Sigmoid colon (tissue), 7 donors: ENCODE measurements at places on chromosomes 1 and 21. TPM values are rescaled to one million over a fixed set of nuclear protein-coding genes. Genes with fewer than 3 reads are reported as not detected.

GJA9 gene
- polyA plus RNA-seq: not detected

CHRM3 gene
- polyA plus RNA-seq: 0.92 TPM

C1orf50 gene
- polyA plus RNA-seq: 2.3 TPM

RGS7 gene
- not detected for polyA plus RNA-seq

TMPRSS2 gene
- 66.1 TPM for polyA plus RNA-seq

TEX38 gene
- 0.16 TPM for polyA plus RNA-seq

FAM72A gene
- 1.8 TPM for polyA plus RNA-seq

CD2 gene
- 4.2 TPM for polyA plus RNA-seq

TMIGD3 gene
- 3.4 TPM for polyA plus RNA-seq

GRCh38 chr1:44033756-44034155, 2.5 kb upstream of the SLC6A9 start:
- DNase-seq: peak; percentile 59

DNA sequence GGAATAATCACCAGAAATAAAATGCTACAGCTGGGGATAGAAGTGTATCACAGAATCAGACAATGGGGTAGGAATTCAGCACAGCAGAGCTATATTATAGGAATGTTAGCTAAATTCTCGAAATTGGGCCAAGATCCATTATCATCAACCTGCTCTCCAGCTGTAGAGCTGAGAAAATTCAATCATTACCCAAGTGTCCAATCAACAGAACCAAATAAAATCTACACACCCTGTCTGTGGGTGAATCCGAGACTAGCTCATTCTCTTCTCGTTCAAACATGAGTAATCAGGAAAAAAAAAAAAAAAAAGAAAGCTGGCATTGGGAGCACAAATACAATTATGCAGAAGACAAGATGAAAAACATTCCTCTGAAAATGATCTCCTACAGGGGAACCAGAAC, 119.2 kb downstream of the CDC7 start:
- DNase-seq: no peak

GRCh38 chr1:233295237-233295974, at the start of gene PCNX2:
PCNX2 (minus strand) TSS chr1:233295725; CDS start chr1:233295478, 247 bp downstream.
- DNase-seq: peak; percentile 75

DNA sequence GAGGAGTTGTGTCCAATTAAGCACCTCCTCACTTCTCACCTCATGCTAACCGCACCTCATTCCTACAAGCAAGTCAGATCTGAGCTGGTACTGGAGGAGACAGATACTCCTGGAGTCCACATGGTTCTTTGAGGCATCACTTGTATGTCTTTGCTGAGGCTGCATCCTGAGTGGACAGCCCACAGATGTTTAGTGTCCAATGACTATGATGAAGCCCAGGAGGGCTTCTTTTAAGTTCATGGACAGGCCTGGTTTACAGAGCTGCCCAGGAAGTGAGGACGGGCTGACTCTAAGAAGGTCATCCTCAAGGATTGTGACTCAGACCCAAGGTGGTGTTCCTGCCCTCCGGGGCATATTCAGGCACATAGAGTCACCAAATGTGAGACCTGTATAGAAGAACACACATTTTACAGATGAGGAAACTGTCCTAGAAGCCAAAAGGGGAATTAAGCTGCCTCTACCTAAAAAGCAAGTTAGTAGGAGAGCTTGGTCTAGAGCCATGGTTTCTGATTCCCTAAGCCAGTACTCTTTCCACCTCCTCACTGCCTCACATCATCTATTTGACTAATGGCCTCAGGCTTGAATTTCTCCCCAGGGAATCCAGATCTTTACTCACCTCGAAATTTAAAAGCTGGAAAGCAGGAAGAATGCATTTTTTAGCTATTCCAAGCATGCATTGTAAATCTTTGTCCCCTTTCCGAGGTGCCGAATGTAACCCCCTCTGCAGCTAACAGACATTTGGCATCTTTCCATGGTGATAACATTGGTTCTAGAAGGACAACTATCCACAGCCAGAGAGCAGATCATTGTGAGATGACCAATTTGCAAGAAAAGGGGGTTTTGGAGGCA, 228.1 kb downstream of the OMA1 start:
- DNase-seq: no peak

DNA sequence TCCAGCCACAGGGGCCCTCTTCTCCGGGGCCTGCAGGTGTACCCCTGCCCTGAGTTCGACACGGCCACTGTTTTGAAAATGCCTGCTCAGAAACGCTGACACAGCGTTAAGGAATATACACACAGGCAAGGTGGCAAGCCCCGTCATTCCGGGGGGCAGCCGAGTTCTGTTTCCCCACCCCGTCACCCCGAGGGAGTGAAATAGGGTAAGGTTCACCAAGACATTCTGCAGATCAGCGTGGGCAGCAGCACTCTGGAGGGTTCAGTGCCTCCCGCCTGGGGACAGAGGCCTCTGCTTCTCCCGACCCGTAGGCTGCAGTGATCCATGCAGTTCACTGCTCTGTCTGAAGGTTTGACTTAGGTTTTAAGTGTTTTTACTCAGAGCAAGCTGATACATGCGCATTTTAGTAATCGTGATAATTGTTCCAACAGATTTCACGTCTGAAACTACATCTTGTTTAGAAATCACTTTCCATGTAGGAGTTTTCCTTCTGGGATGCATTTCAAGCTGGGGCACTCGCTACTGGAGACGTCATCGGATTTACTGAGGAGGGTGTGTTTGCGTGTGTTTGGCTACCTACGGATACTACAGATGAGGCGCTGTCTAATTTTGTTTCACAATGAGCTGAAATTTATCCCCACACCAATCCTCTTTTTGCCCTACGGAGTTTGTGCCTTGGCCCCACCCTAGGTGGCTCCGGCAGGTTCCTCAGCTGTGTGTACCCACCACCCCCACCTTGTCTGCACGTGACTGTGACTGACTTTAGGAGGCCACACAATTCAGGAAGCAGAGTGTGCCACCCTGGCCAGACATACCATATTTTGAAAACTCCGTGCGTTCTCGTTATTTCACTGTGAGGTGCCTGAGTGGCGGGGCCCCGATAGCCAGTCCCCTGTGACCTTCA, 63.5 kb downstream of the AGPAT3 start:
- DNase-seq: no peak

GRCh38 chr21:16588433-16588860, 858.7 kb downstream of the USP25 start:
- peak; percentile 85 for DNase-seq

DNA sequence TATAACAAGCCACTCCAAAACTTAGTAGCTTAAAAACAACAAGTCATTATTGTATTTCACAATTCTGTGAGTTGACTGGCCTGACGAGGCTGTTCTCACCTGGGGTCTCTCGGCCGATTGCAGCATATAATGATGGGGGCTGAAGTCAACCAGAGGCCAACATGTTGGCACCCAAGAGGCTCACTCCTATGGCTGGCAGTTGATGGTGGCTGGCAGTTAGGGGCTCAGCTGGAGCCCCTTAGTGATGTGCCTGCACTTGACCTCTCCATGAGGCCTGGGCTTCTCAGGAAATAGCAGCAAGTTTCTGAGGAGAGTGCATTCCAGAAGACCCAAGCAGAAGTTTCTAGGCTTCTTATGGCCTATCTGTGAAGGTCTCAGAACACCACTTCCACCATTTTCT, 459.4 kb downstream of the NPHP4 start:
- DNase-seq: no peak

DNA sequence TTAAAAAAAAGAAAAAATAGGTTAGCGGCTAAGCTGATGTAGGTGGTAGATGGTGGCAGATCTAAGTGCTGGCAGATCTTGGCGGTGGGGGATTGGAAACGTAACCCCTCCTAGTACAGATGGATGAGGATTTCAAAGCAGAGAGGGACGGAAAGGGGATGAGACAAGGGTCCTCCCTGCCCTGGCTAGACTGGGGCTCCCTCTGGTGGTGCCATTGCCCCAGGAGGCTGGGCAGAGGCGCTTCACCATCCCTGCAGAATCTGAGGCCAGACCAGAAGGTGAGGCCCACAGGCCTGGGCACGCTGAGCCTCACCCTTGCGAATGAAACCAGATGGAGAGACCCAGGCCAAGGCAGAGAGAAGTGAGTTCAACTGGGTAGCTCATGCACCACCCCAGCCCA, 7.0 kb upstream of the PLEKHA6 start:
- DNase-seq: no peak

GRCh38 chr1:14596591-14596990, 1.9 kb upstream of the KAZN start:
- no peak for DNase-seq

- no peak for DNase-seq
Measured at GRCh38 chr1:40662151-40662550, 3.3 kb downstream of the RIMS3 start.

DNA sequence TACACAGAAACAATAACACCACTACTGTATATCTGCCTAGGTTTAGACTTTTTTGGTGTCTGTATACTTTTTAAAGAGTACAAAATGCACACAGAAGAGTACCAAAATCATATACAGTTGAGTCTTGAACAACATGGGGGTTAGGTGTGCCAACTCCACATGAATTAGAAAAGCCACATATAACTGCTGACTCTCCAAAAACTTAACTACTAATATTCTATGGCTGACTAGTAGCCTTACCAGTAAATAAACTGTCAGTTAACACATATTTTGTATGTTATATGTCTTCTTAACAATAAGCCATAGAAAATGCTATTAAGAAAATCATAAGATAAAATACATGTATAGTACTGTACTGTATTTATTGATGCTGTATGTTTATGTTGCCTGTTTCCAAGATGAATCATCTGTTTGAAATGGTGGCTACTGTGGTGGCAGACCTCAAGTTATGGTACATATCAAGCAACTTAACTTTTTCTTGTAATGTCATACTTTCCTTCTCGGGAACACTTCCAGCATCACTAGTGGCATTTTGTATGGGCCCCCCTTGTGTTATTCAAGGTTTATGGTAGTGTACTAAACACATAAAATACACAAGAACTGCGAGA, 71.2 kb downstream of the LHX4 start:
- no peak for DNase-seq

DNA sequence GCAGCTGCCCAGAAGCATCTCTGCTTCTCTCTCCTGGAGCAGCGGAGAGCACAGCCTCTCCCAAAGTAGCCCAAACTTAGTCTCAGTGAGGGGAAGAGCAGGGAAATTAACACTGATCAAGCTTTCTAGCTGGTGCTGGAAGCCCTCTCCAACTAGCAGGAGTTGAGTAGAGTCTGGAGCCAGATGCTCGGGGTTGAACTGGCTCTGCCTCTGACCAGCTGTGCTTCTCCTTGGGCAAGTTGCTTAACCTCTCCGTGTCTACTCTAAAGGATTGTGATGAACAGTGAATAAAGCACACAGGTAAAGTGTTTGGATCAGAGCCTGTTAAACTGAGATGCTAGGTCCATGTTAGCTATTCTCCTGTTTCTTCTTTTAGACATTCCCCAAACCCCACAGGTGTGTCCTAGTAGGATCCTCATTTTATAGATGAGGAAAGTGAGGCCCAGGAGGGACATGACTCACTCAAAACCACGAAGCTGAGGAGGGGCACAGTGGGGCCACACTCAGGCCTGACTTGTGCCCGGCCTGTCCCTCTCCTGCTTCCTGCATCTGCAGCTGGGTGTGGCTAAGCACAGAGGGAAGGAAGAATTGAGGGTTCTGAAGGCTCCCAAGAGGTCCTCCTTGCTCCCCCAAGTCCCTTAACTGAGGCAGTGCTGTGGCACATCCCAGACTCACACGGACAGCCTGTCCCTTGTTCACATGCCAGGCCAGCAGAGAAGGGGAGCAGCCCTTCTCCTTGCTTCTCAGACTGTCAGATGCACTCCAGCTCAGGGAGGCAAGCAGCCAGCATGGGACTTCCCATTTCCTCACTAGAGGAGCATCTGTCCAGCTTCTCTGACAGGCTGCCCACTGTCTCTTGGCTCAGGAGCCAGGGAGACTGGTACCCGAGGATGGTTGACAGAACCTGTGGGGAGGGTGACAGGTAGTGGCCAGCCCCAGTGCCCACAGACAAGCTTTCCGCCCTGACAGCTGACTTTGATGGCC, 152.0 kb upstream of the IGSF21 start:
- no peak for DNase-seq

- DNase-seq: no peak
Measured at GRCh38 chr1:170225781-170226530, 80.2 kb downstream of the NTMT2 start.

GRCh38 chr1:85484716-85485115, 19.8 kb upstream of the DDAH1 start:
- no peak for DNase-seq

- DNase-seq: peak; percentile 79
Measured at GRCh38 chr1:170562646-170563338, 30.8 kb downstream of the GORAB start.

GRCh38 chr21:39388038-39388810, 39.3 kb upstream of the HMGN1 start:
- DNase-seq: peak; percentile 94

GRCh38 chr21:17725339-17725738, 93.8 kb downstream of the C21orf91 start:
- DNase-seq: no peak

DNA sequence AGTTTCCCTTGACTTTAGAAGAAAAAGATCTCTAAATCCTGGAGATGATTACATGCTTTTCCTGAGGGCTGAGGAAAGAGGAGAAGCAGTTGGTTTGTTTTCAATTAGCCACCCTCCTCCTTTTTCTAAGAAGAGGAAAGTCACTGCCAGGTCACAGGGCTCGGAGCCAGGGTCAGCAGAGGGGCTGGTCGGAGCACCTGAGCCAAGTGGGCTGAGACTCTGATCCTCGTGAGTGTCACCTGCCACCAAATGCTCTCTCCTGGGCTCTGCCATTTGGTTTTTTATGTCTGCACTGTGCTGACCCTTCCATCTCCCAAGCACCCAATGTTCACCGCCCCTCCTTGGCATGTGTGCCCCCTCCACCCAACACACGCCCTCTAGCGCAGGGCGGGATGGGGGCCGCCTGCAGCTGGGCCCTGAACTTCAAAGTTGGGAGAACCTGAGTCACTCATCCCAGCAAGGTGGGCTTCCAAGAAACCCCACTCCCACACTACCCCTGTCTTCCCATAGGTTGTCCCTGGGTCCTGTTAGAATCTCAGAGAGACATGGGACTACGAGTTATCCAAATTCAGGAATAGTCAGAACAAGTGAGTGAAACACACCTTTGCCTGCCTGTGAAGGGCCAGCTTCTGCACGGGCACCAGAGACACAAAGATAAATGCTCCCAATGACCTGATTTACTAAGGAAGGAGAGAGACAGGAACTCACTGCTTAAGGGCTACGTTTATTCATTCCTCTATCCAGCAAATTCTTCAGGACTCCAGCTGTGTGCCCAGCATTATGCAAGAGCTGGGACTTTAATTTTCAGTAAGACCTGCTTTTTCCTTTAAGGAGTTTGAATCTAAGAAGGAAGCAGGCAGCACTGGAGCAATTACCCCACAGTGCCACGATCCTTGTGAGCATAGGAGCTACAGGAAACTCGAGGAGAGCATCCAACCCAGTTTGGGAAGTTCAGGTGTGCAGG, 127.5 kb downstream of the RHOU start:
- no peak for DNase-seq

DNA sequence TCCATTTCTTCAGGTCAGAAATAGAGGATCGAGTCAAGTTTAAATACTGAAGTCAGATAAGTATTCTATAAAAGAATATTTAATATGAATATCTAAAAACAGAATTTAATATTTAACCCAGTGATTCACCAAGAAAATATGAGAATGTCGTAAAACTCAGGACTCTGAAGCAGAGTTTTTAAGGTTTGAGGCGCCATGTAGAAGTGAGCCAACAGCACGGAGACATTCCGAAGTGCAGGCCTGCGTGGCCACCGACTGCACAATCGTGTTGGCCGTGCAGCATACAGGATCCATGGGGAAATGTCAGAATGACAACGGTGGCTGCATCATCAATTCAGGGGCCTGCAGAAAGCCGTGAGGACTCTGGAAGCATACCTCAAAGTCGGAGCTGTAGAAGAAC, 23.4 kb downstream of the MRAP start:
- no peak for DNase-seq

GRCh38 chr1:201376464-201377374, 761 bp downstream of the TNNT2 start:
- no peak for DNase-seq

GRCh38 chr1:74470936-74471335, 41.5 kb downstream of the LRRC53 start:
- no peak for DNase-seq
